ENCODE measurements at places on chromosomes 2 and 18.

DNA sequence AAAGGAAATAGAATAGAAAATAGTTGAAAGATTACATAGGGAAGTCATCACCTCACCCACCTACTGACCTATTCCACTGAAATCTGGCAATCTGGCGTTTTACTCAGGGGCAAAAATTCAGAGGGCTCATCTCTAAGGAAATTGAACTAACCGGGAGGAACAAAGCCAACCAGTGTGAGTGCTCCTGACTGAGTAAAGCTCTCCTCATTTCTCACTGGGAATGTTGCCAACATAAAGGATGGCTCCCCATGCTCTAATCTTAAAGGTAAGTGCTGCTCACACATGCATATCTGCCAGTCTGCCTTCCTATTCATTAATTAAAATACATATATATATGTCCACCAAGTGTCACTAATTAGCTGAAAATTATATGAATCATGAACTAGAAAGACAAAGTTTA is 13.5 kb upstream of the DOK6 start:
- DNase-seq, result no peak

DNA sequence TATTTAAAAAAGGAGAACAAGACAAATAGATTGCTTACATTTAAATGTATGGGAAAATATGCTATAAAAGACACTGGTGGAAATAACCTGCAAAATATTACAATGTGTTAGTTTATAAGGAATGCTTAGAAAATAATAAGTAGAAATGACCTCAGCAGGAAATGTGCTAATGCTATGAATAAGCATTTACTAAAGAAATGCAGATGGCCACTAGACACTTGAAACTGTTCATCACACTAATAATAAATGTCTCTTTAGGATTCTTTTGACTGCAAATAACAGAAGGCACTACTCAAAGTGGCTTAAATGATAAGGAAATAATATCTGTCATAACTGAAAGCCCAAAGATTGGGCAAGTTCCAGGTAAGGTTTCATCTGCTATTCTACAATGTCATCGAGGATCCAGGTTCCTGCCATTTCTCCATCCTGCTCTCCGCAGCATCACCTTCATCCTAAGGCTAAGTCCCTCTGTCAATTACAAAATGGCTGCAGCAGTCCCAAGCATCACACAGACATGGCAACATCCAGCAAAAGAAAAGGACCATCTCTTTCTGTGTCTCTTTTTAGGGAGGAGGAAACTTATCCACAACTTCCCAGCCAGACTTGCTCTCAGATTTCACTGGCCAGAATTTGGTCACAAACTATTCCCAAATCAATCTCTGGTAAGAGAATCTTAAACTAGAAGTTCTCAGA is 21.9 kb downstream of the METTL8 start:
- DNase-seq, result no peak

DNA sequence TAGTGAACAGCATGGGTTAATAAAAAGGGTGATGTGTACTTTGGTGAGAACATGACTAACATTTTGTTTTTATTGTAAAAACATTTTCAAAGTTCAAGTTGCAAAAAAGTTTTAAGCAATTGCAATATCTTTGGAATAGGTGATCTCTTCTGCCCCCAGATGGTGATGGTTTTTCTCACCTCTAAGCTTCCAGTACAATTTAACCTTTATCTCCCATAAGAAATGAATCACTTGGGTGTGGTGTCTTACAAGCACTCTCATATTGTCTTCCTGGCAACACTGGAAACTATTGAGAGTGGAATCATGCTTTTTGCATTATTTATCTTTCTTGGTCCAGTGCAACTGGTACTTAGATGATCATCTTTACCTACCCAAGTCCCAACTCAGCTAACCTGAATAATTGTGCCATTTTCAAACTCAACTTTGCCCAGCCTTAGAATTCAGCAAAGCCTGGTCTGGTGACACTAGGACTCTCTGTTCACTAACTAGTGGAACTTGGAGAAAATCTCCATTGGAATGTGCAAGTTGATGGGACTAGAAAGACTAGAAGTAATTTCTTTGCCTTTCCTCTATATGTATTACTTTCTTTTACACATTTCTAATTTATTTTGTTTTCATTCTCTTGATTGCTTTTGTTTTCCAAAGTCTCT is 964.7 kb upstream of the ZEB2 start:
- DNase-seq, result no peak

DNA sequence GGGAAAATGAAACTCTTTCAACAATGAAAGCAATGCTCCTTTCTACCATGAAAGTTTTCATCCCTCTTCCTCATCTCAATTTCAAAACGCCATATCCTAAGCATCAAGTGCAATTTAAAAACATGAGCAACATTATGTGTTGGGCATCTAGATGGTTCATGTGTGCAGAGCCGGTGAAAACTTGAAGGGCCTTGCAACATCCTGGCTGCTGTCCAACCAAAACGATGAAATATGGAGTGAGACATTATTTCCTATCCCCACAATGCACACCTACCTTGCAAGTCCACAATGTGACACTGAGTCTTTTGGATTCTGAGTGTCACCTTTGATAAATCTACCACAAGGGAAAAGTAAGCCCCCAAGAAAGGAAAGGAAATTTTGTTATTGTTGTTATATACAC is 110.0 kb downstream of the NCKAP5 start:
- DNase-seq, result no peak

- no peak for DNase-seq
Measured at GRCh38 chr2:215777465-215778044, 235.8 kb downstream of the MREG start.
